ENCODE measurements at places on chromosomes 3 and 15.
A peak's percentile ranks its signal among the peaks of the same experiment; 100 is the strongest.

- no peak for DNase-seq
Measured at GRCh38 chr15:26790118-26790517, 17.3 kb upstream of the GABRB3 start.

DNA sequence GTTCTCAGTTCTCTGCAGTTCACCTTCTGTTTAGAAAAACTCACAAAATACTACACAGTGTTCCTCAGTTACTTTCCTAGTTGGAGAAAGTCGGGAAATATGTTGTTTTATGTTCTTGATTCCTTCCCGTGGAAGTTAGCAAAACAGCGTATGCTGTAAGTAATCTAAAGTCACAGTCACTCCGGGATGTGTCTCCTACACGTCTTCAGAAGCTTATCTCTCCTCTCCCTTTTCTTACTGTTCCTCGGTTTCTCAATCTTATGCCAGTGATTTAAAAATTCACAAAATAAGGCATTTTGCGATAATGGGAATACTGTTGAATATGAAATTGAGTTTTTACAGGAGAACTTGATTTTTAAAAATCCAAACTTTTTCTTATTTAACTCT is 1.7 kb downstream of the HEG1 start:
- DNase-seq, result no peak

- DNase-seq, result no peak
Measured at GRCh38 chr15:66001042-66001441, 131.8 kb downstream of the RAB11A start.

DNA sequence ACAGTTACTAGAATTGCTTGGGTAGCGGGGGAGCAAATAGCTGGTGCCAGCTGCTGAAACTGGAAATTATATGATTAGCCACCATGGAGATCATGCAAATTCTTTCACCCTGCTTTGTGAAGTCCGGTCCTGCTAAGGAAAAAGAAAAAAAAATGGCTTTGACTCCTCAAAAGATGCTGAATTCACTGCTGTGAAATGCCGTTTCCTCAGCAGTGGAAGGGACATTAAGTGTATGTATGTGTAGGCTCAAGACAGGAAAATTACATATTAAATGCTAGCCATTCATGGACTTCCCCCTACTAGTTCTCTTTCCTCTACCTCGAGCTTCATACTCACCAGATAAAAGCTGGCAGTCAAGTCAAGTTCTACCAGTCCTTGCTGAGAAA is 81.9 kb upstream of the ZBED2 start:
- DNase-seq, result no peak

- DNase-seq, result no peak
Measured at GRCh38 chr3:112931736-112932521, 43.0 kb downstream of the CD200R1 start.

GRCh38 chr3:109442531-109442930 is 105.2 kb upstream of the DPPA4 start:
- DNase-seq, result no peak

GRCh38 chr3:157261000-157261399 is 101.1 kb upstream of the CCNL1 start:
- DNase-seq, result no peak

GRCh38 chr3:187242435-187242834 is 45.1 kb downstream of the RTP1 start:
- no peak for DNase-seq

- DNase-seq, result no peak
Measured at GRCh38 chr3:114155370-114155821, 23.5 kb downstream of the DRD3 start.

DNA sequence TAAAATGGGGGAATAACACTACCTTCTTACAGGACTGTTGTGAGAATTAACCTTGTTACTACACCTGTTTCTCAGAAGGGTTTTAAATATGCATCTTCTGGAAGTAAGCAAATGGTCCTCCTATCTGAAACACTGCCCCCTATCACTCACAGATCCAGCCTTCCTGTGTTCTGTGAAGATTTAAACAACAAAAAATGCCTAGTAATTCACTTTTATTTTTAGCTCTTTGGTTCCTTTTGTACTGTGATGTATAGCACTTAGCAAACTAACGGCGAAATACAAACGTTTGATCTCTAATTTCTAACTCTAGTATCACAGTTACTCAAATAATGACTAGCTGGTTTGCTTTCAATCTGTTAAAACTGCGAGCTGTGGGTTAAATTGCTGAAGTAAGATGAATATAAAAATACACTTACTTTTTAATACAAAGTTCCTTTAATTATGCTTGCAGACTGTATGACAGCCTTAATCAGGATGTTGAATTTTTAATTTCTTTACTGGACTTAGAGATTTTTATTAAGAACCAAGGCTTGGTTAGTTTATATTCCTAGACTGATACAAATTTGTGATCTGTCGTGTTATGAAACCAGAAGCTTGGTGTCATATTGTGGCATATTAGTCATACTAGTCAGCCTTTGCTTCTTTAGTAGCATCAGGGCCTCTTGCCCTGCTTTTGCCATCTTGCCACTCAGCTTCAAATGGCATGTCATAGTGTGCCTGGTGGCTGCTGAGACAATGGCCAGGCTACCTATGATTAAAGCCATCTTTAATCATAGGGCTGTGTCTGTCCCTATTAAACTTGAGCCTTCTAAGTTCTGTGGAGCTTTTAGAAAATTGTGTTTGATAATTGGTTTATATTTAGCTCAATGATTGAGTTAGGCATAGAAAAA is 9.2 kb downstream of the EIF3J start:
- DNase-seq, result peak; percentile 41

DNA sequence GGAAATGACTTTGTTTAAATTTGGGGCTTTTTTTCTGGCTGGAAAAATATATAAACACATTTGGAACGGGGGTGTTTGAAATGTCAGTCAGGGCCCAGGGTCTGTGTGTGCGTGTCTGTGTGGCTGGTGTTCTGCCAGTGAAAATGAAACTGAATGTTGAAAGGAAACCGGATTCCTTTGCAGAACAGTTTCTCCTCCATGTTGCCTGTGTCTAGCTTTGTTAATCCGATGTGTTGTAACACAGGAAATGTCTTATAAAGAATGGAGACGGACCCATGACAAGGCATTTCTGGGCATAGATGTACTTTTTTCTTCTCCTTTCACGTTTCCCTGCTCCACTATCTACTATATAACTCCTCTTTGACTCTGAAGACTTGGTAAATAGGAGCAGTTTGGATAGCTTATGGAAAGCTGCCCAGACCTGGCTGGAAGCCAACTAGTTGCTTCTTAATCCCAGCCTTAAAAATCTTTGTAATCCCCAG is 2.8 kb downstream of the SQOR start:
- peak; percentile 42 for DNase-seq

DNA sequence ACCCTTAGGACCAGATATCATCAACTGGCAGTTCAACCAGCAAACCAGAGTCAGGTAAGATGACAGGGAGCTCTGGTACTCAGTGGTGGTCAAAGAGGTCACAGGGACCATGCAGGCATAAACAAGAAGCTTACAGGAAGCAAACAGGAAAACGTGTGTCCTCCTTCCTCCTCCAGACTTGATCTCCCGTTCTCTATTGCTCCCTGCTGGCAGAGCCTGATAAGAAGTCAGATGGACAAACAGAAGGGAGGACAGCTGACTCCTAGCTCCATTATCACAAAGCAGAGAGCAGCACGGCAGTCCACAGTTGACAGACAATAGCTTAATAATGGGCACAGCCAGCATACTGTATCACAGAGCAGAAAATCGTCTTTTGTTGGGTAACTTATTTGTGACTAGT is 156.5 kb upstream of the SLC2A2 start:
- DNase-seq, result no peak

- no peak for DNase-seq
Measured at GRCh38 chr3:10944866-10945265, 47.7 kb upstream of the SLC6A1 start.

- no peak for DNase-seq
Measured at GRCh38 chr15:35932531-35932930, 386.6 kb upstream of the DPH6 start.

- DNase-seq, result no peak
Measured at GRCh38 chr3:112261742-112262141, 32.3 kb downstream of the SLC9C1 start.

DNA sequence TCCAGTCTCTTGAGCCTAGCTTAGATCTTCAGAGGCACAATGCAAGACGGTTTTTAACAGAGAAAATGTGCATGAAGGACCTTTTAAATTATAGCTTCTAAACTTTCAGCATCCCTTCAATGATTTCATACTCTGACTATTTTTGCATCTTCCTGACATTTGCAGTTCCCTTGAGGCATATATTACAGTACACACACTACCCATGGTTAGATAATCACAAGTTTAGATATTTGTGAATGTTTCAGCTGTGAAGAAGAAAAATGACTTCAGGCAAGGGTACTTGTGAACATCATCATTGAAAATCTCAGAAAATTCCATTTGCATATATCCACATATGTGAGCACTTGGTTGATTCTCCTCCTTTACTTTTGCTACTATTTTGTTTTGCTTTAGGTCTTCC is 341.5 kb downstream of the ROBO2 start:
- DNase-seq, result no peak

- no peak for DNase-seq
Measured at GRCh38 chr3:48776854-48777253, 59.8 kb upstream of the IP6K2 start.

- DNase-seq, result no peak
Measured at GRCh38 chr15:72372361-72372760, 3.5 kb downstream of the HEXA start.

GRCh38 chr3:172515130-172515918 is 7.9 kb downstream of the TNFSF10 start:
- DNase-seq, result no peak

- DNase-seq, result no peak
Measured at GRCh38 chr3:147269907-147270306, 136.4 kb downstream of the ZIC4 start.

GRCh38 chr3:43203022-43203421 is 83.3 kb upstream of the SNRK start:
- DNase-seq, result no peak
